ENCODE measurements at places on chromosomes 1 and 21.

DNA sequence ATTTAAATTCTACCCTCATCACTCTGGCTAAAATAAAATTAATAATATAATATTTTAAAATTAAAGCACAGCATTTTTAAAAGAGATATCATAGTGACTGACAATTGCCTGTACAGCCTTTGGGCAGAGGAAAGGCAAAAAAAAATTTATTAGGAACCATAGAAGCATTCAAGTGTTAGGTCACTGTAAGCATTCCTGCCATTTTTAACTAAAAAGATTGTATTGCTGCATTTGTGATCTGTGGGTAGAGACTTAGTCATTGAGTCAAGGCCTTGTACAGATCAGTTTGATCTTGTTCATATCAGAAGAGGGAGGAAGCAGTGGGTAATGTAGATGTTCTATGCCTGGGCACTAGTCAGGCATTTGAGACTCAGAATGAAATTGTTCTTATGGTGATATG, 109.9 kb downstream of the LYPLAL1 start:
- DNase-seq: no peak

DNA sequence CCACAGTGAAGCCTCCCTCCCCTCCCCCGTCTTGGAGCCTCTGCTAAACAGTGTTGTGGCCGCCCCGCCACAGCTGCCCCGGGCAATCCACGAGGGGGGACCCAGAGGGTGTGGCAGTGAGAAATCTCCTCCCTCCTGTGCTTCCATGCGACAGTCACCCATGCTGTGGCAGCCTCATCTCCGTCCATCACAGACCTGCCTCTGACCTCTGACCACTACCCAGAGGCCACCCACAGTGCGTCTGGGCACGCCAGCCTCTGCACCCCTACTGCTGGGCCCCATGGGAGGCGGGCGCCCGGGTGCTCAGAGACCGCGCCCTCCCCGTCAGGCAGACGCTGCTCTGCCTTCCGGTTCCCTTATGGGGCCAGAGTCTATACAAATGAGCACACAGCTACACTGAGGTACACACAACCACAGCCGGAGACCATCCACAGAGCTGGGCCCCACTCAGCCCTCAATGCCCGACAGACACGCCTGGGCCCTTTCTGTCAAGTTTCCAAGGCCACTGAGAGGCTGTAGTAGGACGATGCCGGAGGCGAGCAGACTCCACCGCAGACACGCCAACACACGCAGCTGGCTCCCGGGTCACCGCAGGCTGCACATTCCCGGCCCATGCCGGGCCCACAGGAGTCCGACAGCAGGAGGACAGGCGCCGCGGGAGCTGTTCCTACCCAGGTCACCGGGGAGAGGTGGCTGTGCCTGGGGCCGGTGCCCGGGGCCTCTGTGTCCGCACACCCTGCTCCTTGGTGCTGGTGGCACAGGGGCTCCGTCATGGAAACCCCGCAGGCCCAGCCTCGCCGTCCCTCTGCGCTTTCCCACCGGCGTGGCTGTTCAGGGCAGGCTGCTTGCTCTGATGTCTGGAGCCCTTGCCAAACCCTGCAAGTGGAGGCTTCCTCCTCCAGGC, 23.9 kb upstream of the TMEM52 start:
- no peak for DNase-seq

DNA sequence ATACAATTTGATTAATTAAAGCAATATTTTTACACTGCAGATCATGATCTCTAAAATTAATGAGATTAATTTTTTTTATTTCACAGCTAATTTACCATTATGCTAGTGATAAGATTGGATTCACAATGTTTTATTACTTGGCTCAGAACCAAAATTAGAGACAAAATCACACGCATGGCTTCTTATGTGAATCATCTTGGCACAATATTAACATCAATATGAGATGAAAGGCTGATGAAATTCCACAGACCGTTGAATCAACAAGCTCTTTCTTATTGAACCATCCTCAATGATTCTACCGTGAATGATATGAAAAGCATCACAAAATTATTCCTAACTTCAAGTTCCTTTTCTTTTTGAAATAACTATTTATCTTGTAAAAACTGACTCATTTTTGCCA, 544.9 kb downstream of the KCNT2 start:
- DNase-seq: no peak

- no peak for DNase-seq
Observed at GRCh38 chr1:113605146-113605545, 154.1 kb downstream of the PHTF1 start.

DNA sequence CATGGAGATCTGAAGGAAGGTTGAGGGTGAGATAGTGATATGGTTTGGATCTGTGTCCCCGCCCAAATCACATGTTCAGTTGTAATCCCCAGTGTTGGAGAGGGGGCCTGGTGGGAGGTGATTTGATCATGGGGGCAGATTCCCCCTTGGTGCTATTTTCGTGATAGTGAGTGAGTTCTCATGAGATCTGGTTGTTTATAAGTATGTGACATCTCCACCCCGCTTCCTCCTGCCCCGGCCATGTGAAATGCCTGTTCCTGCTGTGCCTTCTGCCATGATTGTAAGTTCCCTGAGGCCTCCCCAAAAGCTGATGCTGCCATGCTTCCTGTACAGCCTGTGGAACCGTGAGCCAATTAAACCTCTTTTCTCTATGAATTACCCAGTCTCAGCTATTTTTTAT, 451.9 kb upstream of the VAMP3 start:
- DNase-seq: no peak

GRCh38 chr1:68917456-68917855, 420.6 kb upstream of the DEPDC1 start:
- DNase-seq: no peak

DNA sequence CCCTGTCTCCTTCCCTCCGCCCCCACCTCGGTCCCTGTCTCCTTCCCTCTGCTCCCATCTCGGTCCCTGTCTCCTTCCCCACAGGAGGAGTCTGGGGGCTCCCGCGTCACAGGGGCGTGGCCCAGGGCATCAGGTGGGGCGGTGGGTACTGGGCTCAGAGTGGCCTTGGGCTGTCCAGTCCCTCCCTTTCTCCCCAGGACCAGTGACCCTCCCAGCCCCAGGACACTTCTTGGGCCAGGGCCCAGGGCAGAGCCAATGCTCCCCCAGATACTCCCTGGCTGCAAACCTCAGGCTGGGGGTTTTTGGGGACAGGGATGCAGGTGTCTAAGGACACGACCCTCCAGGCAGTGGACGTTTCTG, 6.8 kb upstream of the RNF223 start:
- no peak for DNase-seq

DNA sequence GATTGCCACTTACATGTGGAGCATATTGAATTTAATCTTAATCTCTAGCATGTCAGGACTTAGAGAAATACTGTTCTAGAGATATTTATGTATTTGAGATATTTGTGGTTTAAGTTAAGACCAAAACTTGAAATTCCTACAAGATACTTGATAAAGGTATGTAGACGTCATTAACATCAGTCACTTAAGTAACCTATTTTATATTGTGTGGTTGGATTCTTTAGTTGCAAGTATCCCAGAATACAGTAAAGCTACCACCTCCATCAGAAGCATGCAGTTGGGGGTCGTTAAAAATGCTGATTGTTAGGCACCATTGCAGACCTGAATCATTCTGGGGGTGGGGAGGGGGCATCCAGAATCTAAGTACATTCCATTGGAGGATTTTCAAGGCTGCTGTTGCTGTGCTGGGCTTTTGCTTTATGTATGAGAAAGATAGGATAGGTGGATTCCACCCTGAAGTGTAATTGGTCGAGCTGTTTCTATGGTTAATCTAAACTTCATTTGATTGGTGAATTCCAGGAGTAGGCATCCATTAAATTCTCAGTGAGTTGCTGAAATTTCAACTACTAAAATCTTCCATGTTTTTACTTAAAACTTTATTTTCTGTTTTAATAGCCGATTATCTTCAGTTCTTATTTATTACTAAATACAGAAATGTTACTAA, 4.0 kb downstream of the H3-3A start:
- DNase-seq: no peak

DNA sequence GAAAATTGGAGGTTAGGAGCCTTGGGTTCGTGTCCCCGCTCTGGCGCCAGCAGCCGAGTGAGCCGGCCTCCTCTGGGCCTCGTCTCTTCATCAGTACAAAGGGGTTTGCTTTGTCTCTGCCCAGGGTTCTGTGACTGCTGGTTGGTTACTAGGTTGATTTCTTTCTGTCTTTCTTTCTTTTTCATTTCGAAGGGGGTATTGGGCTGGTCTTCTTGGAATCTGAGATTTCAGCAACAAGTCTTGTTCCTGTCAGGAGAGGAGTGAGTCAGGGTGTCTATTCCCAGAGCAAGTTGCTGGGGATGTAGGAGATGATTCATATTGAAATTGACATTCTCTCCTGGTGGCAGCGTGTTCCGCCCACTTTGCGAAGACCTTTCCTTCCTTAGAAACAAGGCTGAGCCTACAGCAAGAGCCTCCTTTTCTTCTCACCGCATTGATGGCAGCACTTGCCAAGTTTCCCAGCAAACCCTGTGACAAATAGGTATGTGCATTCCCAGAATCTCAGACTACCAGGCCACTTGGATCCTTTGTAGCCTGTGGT, 79.2 kb downstream of the MAN1C1 start:
- DNase-seq: no peak

DNA sequence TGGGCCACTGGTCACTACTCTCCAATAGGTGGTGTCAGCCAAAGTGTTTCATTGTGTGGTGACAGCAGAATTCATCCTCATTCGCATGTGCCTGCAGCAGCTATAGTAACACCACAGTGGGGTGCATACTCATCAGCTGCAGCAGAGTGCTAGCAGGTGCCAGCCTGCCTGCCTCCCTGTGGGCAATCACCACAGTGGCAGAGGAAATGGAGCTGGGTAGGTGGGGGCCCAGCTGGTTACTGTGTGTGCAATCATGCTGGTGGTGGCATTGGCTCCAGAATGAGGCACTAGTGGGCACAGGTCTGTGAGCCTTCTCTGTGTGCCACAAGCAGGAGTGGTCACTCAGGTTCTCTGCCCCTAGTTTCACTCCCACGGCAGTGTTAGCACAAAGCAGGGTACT, 579.2 kb downstream of the PTPRC start:
- DNase-seq: no peak

All from stimulated activated CD8-positive, alpha-beta memory T cell treated with anti-CD3 and anti-CD28 coated beads, Interleukin-4, amount 100 ng/mL, for 4 hours (primary cell).